Stimulated activated memory B cell treated with anti-CD40 and anti-IgM and Interleukin-4, amounts not matched to agents 10 μg/mL and 1 μg/mL and 100 μg/mL, for 72 hours (primary cell): ENCODE measurements at places on chromosomes 12 and 14.

DNA sequence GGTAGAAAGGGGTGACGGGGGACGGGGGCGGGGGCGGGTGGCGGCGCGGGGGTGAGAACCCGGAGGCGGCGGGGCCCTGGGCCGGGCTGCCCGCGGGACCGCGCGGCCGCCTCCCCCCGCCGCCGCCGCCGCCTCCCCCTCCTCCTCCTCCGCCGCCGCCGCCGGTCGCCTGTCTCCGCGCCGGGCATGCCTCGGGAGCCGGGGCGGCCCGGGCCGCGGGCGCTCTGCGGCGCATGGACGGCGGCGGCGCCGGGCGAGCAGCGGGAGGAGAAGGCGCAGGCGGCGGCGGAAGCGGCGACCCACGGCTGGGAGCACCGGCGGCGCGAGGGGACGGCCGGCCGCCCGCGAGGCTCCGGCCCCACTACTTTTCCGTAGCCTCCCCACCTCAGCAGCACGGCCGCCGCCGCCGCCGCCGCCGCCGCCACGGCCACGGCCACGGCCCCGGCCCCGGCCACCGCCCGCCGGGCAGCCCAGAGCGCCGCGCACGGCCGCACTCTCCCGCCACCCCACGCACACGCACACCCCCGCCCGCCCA lies at the start of gene NPAS3:
TSS of gene NPAS3 (plus strand) at position 161 of the 535 bp plus-strand sequence.
- peak; percentile 34 for ATAC-seq

DNA sequence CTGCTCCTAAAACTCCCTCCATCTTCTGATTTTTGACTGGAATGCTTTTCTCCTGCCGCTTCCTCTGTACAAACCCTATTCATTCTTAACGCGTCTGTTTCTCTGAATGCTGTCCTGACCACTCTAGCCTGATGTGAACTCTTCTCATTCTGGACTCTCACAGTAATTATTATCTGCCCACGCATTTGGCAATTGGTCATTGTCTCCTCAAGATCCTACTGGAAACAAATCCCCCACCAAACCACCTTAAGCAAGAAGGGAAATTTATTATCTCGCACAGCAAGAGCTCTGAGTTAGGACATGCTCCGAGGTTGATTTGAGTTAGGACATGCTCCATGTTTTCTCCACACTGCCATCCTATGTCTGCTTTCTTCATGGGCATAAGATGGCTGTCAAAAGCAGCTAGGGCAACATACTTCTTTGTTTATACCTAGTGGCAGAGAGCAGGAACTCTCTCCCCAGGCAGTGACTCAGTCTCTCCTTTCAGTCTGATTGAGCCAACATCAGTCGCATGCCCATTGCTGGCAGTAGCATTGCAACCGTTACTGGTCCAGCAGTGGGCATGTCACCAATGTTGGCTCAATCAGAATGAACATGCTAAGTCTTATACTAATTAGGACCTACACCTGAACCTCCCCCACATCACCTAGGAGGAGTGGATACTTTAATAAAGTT lies 102.2 kb downstream of the SSPN start:
- no peak for ATAC-seq

DNA sequence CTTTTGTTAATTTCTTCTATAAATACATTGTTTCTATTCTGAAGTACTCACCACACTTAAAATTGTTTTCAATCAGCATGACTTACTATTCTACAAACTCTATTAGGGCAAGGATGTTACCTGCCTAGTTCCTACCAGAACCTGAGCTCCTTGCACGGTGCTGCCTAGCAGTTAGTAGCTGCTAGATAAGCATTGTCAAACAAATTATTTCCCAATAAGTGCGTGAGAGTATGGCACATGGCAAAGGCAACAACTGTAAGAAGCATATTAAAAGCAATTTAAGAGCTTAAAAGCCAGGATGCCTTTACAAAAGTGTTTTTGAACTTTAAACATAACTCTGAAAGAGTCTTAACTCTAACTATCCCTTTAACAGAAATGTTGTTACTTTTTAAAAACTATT lies 8.2 kb upstream of the LYZ start:
- ATAC-seq, result no peak

DNA sequence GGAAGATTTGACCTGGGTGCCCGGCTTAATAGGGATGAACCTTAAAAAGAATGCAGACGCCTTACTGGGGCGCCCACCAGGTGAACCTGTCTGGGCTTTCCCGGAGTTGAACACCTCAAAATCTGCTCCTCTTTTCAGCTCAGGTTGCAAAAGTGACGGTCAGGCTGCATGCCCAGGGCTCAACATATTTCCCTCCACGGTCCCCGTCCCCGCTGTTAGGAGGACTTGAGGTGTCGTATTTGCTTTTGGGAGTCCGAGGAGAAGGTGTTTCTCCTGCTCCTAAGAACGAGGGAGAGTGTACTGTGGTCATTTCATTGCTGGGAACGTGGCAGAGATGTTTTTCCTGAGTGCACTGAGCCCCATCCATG lies 1.2 kb downstream of the DLK1 start:
- no peak for ATAC-seq

- ATAC-seq, result no peak
Observed at GRCh38 chr12:5546616-5547015, 114.7 kb downstream of the NTF3 start.

- ATAC-seq, result peak; percentile 72
Observed at GRCh38 chr12:111359231-111359913, 9.5 kb downstream of the PHETA1 start.

- ATAC-seq, result peak; percentile 74
Observed at GRCh38 chr12:11749943-11750690, 100.6 kb downstream of the ETV6 start.

DNA sequence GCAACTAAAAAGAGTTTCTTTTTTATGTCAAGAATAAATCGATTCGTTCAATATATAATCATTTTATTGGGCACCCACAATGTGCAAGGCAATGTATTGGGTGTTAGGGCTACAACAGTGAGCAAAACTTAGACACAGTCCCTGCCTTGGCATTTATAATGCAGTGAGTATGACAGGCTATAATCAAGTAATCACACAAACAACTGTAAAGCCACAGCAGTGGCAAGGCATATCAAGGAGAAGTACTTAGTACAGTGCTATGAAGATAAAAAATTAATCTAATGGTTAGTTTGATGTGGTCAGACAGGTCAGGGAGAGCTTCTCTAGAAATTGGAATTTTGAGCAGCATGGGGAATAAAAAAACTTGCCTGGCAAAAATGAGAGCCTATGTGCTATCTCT lies 39.5 kb upstream of the OTOGL start:
- ATAC-seq, result no peak

GRCh38 chr14:72104011-72104613 lies 171.9 kb downstream of the RGS6 start:
- no peak for ATAC-seq

- ATAC-seq, result no peak
Observed at GRCh38 chr12:57733928-57734327, 4.6 kb downstream of the AGAP2 start.

- ATAC-seq, result no peak
Observed at GRCh38 chr12:83807871-83808270, 1104.7 kb downstream of the SLC6A15 start.

GRCh38 chr14:76775695-76776427 lies 14.6 kb downstream of the VASH1 start:
- ATAC-seq, result no peak

GRCh38 chr14:101400830-101401229 lies 160.5 kb upstream of the DIO3 start:
- no peak for ATAC-seq

DNA sequence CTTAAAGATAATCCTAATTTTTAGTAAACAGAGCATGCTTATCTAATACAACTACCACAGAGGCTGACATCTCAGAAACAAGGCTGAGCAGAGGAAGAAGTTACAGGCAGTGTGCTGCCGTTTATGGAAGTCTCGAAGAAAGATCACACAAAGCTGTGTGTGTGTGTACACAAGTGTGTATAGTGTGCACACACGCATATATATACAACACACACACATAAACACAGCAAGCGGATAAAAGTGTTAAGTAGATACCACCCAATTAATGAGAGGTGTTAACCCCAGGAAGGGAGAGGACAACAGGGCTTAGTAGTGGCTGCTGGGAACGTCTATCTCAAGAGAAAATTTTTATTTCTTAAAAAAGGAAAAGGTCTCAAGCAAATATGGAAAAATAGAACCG lies 15.3 kb downstream of the CCDC88C start:
- ATAC-seq, result no peak

GRCh38 chr12:15092826-15093225 lies 120.0 kb downstream of the PDE6H start:
- no peak for ATAC-seq

GRCh38 chr12:123263196-123263817 lies 8.3 kb downstream of the CDK2AP1 start:
- no peak for ATAC-seq

GRCh38 chr12:120825337-120825736 lies 78.8 kb downstream of the SPPL3 start:
- no peak for ATAC-seq

DNA sequence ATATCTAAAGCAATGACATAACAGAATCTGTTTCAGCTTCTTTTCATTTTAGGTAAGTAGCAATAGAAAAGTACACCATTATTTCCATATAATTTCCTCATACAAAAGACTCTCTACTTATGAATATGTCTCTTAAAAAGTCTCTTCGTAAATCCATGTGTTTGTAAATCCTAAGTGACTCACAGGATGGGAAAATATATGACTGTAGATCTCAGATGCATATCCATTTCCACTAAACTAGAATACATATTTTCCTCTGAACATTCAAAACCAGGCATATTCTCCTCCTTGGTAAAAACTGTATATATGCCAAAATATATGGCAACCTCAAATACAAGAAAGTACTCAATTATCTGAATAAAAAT lies 93.6 kb downstream of the TXNDC16 start:
- no peak for ATAC-seq

- ATAC-seq, result no peak
Observed at GRCh38 chr12:6963016-6963731, 7.3 kb downstream of the PHB2 start.

DNA sequence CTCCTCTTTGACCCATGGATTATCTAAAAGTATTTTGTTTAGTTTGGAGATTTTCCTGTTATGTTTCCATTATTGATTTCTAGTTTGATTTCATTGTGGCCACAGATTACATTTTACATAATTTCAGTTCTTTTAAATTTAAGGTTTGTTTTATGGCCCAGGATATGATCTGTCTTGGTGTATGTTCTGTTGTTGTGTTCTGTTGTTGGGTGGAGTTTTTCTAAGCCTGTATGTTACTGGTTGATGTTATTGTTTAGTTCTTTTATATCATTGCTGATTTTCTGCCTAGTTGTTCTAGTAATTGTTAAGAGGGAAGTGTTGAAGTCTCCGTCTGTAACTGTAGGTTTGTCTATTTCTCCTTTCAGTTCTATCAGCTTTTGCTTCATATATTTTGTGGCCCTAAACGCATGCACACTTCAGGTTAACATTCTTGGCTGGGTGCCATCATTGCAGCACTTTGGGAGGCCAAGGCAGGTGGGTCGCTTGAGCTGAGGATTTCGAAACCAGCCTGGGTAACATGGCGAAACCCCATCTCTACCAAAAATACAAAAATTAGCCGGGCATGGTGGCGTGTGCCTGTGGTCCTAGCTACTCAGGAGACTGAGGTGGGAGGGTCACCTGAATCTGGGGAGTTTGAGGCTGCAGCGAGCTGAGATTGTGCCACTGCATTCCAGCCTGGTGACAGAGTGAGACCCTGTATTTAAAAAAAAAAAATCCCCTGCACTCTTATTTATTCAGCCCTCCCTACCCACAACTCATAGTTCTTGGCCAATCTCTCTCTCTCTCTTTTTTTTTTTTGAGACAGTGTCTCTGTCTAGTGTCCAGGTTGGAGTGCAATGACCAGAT lies 28.1 kb upstream of the CFL2 start:
- no peak for ATAC-seq

DNA sequence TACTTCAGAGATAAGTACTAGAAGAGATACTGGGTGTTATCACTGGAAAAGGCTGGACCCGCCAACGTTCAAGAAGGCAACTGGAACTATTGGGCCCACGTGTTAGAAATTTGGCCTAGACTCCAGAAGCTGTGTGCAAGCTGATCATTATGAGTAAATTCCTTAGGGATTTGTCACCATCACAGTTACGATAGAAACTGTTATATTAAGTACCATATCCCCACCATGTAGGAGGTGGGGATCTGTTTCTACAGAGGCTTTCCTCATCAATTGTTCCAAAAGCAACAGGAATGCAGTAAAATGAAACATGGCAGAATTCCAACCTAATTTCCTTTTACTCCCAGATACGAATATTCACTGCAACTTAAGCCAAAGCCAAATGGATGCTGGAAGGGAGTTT lies 170.7 kb downstream of the NOVA1 start:
- no peak for ATAC-seq

GRCh38 chr14:67962215-67962644 lies 142.7 kb downstream of the RAD51B start:
- ATAC-seq, result peak; percentile 77

GRCh38 chr14:59347511-59347900 lies 117.7 kb downstream of the GPR135 start:
- ATAC-seq, result no peak

DNA sequence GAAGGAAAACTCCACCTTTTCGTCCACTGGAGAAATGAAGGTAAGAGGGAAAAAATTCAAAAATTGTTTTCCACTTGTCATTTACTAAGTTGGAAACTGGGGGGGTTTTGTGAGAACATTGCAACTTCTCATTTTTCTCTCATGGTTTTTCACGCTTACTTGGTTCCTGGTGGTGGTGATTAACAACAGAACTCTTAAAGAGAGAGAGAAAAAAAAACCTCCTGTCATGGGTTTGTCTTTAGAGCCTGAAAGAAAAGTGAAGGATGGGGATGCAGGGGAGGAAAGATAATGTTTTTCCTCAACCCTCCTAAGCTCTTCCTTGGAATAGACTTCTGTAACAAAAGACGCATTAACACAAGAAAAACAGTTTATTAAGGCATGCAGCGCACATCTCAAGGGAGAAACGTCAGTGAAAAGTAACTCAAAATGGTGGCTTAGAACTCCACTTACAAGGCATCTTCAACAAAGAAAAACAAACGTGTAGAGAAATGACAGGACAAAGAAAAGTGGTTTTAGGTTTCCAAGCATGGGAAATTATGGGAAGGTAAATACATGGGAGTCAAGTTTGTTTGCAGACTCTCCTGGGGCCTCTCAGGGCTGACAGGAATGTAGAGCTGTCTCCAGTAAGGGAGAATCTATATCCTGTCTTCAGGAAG lies 81.9 kb upstream of the ATF7IP start:
- peak; percentile 86 for ATAC-seq

DNA sequence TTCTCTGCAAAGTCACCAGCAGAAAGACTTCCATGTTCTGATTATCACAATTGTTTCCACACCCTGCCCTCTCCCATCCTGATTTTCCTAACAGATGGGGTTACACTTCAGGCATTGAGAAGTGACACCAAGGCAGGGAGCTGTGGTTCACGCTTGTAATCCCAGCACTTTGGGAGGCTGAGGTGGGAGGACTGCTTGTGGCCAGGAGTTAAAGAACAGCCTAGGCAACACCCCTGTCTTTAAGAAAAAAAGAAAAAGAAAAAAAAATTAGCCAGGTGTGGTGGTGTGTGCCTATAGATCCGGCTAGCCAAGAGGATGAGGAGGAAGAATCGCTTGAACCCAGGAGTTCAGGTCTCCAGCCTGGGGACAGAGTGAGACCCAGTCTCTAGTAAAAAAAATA lies 5.2 kb downstream of the PPP1CC start:
- no peak for ATAC-seq

GRCh38 chr12:93135286-93136239 lies 206.5 kb upstream of the EEA1 start:
- ATAC-seq, result no peak
